ENCODE measurements at places on chromosomes 11 and 22.
A peak's percentile ranks its signal among the peaks of the same experiment; 100 is the strongest.

DNA sequence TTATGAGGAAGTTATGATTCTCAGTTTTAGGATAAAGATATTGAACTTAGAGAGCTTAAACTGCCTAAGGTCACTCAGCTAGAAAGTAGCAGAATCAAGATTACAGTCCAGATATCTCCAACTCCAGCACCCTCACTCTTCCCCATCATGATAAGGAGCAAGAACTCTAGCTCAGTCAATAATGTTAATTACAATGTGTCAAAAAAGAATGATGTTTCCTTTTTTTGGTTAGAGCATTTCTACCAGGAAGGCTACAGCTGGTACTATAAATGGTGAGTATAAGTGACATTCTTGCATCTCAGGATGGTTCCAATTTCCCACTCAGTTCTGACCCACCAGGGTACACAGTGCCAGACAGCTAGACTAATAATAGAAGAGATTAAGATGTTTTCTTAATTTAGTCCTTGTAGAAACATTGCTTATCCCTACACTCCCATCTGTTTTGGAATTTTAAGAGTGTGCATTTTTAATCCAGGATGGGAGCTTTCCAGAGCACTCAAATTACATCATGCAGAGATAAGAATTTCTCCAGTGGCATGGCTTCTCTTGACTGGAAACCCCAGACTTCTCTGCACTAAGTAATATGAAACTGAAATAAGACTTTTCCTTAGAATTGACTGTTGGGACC, 21.6 kb upstream of the BBOX1 start:
- no peak for DNase-seq

GRCh38 chr11:13012056-13012661, 3.0 kb downstream of the RASSF10 start:
- DNase-seq = no peak

DNA sequence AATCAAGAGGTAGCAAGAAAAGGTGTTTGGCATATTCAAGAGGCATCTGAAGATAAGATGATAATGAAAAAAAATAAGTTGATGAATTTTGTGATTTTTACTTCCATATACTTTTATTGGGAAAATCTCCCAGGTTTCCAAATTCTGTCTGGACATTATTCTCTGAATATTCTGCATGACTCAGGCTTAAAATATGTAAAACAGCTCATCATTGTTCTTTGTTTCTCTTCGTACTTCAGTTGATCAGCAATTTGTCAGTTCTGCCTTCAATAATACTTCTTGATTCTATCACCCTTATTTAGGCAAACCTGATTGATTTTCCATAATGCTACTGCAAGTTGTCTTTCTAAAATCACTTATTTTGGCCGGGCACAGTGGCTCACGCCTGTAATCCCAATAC, 30.2 kb downstream of the GTF2H1 start:
- DNase-seq = no peak

DNA sequence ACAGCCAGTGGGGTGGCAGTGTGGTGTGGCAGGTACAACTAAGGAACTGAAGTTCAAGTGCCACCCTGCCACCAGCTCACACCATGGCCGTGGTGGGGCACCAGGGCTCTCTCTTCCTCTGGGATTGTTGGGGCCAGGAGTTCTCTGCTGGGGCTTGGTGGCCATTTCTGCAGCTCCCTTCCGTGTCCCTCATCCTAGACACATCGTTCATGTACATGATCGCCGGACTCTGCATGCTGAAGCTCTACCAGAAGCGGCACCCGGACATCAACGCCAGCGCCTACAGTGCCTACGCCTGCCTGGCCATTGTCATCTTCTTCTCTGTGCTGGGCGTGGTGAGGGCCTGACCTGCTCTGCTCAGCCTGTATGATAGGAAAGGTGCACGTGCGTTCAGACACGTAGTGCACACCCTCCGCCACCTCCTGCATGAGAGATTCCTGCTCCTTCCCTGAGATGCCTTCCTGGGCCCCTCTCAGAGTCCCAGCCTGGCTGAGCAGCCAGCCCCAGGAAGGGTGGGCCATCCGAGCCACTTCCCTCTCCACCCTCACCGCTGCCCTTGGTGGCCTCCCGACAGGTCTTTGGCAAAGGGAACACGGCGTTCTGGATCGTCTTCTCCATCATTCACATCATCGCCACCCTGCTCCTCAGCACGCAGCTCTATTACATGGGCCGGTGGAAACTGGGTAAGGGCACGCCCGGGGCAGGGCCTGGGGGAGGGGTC, 7.3 kb upstream of the TAGLN start:
- DNase-seq = no peak

GRCh38 chr11:64185175-64185692, 737 bp upstream of the STIP1 start:
- peak; percentile 45 for DNase-seq

DNA sequence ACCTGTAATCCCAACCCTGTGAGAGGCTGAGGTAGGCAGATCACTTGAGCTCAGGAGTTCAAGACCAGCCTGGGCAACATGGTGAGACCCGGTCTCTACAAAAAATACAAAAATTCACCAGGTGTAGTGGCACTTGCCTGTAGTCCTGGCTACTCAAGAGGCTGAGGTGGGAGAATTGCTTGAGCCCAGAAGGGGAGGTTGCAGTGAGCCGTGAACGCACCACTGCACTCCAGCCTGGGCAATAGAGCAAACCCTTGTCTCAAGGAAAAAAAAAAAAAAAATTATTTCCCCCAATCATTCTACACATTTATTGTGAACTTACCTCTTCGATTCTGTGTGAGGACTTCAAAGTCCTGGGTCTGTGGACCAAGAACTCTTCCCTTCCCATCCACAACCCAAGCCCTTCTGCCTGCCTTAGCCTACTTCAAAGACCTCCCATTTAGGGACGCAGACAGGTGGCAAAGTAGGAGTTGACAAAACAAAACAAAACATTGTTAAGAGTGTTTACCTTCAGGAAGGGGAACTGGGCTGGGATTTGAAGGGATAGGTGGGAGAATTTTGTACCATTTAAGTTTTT, 3.8 kb upstream of the WEE1 start:
- no peak for DNase-seq

DNA sequence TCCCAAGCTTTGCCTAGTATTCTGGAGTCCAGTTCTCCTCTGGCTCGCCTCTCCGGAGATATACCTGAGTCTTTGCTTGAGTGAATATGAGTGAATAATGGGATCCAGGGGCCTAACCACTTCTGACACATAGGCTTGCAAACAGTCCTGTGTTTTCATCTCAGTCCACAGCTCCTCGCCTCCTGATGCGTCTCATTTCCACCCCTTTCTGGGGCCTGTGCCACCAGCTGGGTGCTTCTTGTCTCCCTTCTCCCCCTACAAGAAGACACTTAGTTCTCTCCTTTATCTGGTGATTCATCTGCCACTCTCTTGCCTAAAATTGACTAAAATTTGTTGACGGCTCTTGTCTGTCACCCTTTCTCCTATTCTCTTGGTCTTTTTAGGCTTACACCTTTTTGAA, 44.6 kb downstream of the SFI1 start:
- no peak for DNase-seq

- no peak for DNase-seq
Measured at GRCh38 chr22:32712644-32713355, 88.7 kb upstream of the TIMP3 start.

DNA sequence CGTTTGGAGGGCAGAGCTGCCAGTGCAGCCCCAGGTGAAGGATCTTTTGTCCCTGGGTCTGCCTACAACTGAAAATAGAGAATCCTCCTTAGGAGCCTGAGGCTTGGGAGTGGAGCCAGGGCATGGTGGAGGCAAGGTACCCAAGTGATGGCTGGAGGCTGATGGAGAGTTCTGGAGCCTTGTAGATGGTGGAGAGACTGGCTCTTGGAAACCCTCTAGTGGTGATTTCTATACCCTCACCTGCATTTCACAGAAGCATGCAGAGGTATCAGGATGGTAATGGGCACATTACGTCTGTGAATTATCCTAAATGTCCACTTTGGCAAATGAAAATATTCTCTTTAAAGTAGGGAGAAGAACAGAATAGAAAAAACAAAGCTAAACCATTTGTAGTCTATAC, 44.4 kb downstream of the INSC start:
- no peak for DNase-seq

GRCh38 chr11:130601141-130601540, 152.7 kb downstream of the ADAMTS15 start:
- DNase-seq = no peak

- DNase-seq = no peak
Measured at GRCh38 chr22:19626666-19627065, 87.6 kb upstream of the SEPTIN5 start.

- no peak for DNase-seq
Measured at GRCh38 chr11:15779518-15779917, 576.8 kb downstream of the SOX6 start.

GRCh38 chr11:112784323-112785073, 176.7 kb upstream of the NCAM1 start:
- DNase-seq = no peak

GRCh38 chr11:202490-202889, 4.7 kb downstream of the BET1L start:
- peak; percentile 1 for DNase-seq

DNA sequence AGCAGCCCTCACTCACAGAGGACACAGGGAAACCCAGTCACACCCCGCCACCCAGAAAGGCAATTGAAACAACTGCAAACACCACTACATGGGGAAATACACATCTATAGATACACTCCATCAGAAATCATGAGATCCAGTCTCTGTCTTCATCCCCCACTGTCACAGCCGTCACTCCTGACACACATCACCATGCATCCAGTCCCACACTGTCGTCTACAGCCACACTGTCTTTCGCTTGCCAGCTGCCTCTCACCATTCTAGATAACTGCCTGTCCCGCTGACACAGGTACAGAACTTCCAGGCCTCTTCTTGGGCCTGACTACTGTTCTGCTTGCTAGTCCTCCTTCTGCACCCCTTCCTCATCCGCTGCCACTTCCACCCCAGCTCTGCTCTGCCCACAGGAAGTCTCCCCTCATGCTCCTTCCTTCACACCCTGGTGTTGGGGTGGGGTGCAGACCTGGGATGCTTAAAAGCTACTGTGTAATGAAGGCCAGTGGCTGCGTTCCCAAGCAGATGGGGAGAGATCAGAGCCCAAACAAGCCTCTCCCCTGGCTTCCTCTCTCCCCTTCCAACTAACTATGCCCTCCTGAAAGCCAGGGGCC, 42.6 kb downstream of the SLC22A12 start:
- DNase-seq = no peak

- no peak for DNase-seq
Measured at GRCh38 chr11:36455658-36456111, 54.4 kb downstream of the TRAF6 start.

DNA sequence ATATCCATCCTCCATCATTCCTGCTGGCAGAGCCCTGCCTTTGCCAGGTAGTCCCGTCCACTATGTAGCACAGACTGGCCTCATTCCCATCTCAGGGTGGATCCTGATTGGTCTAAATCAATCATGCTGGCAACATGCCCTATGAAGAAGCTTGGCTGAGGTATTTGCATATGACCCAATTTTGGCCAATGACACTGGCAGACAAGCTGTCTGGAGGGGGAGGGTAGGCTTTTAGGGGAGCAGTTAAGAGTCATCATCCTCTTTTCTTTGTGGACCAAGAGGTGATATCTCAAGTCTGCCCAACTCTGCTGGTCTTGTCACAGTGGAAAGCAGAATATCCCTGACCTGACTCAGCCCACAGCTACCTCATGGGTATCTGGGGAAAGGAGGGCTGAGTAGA, 5.1 kb downstream of the CCDC89 start:
- no peak for DNase-seq

DNA sequence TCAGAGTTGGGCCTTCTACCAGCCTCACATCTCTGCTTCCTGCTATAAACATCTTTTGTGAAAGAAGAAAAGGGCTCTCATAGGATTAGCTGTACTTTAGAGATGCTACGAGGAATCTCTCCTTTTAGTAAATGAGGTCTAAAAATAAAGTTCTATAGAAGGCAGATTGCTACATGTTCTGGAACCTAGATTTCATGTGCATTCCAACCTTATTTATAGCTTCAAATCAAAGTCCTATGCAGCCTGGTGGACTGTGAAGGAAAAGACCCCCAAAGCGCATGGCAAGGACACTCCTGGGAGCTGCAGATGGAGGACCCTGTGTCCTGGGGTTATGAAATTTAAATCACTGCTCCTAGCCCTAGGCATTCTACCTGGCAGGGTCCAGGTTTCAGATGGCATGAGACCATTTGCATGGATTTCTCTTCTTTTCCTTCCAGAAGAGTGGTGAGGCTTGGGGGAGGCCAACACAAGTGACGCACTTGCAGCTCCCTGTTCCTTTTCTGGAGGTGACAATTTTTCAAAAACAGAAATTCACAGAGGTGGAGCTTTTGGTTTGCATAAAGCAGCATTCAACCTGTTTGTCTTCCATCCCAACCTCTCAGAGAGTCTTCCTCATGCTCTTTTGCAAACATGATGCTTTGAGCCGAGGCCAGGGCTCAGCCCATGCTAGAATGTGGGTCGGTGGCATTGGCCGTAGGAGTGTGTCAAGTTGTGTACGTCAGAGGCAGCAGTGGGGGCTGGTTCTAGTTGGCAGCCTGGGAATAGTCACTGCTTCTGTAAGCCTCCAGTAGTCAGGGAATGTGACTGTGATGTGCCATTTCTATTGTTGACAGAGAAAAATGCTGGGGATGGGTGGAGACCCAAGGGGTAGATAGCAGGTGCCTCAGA, 6.3 kb downstream of the CRY2 start:
- no peak for DNase-seq

DNA sequence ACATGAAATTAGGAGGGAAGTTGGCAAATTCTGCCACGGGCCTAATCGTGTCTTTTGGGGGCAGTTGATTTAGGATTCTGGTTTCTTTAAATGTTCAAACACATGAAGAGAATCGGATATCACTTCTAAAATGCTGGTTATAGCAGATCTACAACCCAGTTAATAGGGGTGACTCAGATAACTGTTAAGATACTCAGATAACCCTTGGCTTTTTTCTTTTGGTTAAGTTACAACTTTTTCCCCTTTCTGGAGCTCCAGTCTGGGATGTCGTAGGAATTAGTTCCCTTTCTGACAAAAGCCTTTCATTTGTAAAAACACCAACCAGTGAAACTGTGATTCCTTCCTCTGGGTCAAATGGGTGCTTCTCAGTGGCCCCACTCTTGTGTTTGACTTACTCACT, 976 bp downstream of the DEPDC7 start:
- DNase-seq = no peak

GRCh38 chr11:46903846-46904245, 14.5 kb downstream of the LRP4 start:
- no peak for DNase-seq

- no peak for DNase-seq
Measured at GRCh38 chr11:64959498-64959897, 12.4 kb downstream of the MAJIN start.

DNA sequence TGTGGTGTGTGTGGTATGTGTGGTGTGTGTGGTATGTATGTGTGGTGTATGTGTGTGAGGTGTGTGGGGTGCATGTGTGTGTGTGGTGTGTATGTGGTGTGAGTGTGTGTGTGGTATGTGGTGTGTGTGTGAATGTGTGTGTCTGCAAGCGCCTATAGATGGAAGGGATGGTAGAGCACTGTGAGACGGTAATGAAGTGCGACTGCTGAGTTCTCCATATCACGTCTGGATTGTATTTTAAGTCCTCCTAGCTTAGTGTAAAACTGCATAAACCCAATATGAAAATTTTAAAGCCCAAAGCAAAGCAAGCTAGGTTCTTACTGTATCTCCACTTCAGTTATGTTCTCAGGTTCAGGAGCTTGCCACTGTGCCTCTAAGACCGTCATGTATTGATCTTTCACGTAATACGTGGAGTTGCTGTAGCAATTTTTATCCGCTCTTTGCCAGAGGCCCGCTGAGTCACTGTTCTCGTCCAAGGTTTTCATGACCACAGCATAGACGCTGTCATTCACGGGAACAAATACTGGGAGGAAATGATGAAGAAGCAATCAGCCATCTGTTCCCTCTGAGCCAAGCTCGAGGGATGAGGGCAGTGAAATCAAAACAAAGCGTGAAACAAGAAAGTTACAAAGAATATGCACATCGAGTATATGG, 5.5 kb downstream of the PLET1 start:
- no peak for DNase-seq
